ENCODE measurements at places on chromosomes 3 and 15. TPM values are rescaled to one million over a fixed set of nuclear protein-coding genes. Genes with fewer than 3 reads are reported as not detected.

The ULK3 gene
- 56.6 TPM for total RNA-seq

DNA sequence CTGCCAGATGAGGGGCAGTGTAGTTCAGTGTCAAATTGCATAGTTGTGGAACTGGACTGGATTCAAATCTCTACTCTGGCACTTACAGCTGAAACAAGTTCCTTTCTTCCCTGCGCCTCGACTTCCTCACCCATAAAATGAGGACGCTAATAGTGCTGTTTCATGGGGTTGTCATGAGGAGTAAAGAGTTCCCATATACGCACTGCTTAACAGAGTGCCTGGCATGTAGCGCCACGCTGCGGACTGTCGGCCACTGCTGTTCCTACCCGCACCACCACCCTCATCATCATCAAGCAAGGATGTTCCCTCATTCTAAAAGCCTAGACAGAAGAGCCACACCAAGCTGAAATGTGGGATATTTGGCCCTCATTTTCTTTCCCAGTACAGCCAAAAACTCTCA lies 91.9 kb downstream of the CHDH start:
- DNase-seq = no peak

DNA sequence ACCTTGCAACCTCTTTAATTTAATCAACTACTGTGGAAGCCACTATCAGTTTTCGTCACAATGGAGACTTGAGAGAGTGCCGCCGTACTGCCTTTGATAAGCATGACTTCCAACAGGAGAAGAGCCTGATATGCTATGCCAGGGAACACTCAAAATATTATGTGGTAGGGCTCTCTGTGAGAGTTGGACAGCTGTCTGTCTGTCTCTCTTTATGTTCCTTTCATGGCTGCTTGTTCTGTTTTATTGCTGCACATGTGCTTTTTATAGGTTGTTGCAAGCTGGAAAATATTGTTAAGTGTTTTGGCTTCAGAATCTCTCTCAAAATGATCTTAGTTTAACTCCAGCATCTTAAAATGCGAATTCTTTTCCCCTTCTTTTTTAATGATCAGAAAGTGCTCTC lies 249.4 kb upstream of the RARB start:
- no peak for DNase-seq

The DLL4 gene
- total RNA-seq = not detected

The SCN11A gene
- 0.05 TPM for total RNA-seq
